Adipocyte (in vitro differentiated cells): ENCODE measurements at places on chromosomes 11 and 22.
A peak's percentile ranks its signal among the peaks of the same experiment; 100 is the strongest.

DNA sequence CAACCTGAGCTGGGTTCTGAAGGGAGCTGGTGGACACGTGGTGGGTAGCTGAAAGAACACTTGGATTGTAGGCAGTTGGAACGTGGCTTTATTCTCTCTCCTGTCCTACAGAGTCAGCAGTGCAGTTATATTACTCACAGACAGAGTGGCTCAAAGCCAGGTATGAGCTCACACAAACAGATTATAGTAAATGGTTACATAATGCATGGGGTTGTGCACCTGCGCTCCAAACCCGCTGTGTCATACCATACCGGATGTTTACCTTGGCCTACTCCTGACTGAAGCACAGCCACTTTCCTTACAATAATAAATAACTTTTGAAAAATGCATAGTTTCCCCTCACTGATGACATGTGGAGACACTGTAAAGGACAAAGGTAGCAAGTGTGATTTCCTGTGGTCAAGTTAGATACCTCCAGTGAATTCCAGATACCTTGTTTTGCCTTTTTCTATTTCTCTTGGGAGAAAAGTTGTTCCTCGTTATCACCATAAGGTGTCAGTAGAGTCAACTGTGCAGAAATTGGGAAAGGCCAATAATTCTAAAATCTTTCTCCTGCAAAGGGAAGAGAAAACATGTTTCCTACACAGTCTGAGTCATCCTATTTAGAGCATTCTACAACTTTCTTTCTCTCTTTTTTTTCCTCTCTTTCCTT lies 13.5 kb downstream of the MS4A6A start:
- DNase-seq, result no peak

DNA sequence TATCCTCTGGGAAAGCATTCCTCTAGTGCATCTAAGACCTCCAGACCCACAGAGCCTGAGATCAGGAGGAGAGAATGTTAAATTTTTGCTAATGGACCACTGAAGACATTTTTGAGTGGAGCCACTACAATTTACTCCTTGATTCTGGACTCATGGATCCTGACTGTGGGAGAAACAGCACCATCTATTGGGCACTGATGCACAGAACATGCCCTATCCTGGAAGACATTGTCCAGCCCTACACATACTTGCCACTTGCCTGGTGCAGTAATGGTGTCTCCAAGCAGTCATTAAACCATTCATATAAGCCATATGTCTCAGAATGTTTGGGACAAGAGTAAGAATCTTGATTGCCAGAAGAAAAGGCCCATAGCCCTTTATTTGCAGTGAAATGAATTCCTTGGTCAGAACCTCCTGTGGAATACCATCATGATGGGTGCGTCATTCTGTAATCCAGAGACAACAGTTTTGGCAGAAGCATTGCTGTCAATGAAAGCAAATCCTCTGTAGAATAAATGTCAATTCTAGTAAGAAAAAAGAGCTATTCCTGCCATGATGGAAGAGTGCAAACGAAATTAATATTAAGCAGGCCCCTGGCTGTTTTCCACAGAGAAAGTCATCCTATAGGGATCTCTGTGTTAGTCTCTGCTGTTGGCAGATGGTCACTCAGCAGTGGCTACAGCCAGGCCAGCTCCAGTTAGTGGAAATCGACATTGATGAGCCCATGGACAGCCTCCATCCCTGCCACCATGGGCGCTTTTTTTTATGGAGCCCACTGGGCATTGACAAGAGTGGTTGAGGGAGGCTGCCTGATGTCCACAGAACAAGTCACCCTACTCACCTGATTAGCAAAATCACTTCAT lies 43.5 kb downstream of the GGTLC2 start:
- peak; percentile 84 for DNase-seq

- no peak for DNase-seq
These were observed 136.7 kb upstream of the TTC12 start for GRCh38 chr11:113177671-113178070.

DNA sequence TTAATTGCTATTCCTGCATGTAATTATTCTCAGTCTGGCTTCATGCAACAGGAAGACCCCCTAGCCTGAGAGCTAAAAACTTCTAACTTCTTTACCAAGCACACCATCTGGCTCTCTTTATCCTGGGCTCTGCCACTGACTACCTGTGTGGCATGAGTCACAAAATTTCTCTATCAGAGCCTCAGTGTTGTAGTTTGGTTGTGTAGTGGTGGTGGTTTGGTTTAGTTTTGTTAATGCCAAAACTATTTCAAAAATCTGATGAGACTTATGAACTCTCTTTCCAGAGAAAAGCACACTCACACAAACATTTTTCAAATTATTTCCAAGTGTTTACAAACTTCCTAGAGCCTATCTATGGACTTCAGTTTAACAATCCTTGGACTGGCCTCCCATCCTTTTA lies 7.5 kb upstream of the IL17RA start:
- peak; percentile 46 for DNase-seq

GRCh38 chr11:34004236-34004635 lies 47.3 kb upstream of the CAPRIN1 start:
- no peak for DNase-seq

DNA sequence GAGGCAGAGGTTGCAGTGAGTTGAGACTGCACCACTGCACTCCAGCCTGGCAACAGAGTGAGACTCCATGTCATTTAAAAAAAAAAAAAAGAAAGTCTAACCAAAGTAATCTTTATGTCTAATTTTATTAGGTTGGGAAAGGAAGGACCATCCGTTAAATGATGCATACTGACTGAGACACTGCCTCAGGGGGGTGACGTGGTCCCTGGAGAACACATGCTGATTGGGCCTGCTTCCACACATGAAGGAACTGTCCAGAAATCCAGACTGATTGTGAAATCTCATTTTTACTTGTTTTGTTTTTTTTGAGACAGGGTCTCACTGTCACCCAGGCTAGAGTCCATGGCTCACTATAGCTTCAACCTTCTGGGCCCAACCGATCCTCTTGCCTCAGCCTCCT lies 5.5 kb downstream of the SF3A1 start:
- DNase-seq, result peak; percentile 34

- peak; percentile 32 for DNase-seq
These were observed 120.6 kb upstream of the LMO1 start for GRCh38 chr11:8384199-8384821.

DNA sequence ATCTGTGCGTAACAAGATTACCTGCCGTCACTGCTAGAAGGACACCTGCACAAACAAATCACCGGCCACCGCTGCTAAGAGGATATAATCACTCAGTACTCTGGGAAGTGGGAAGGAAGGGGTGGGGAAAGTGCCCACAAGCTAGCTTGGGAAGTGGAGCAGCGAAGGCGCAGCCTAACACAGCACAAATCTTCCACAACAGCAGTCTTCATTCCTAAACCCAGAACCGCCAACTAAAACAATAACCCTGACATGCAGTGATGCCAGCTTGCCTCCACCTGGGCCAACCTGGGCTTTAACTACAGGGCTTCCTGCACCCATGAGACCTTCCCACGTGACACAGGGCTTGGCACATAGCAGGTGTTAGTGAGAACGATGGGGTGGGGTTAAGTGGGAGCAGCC lies 5.1 kb downstream of the DGCR2 start:
- no peak for DNase-seq

- DNase-seq, result no peak
These were observed 9.3 kb upstream of the GDPD5 start for GRCh38 chr11:75535071-75535470.

GRCh38 chr11:3103076-3103475 lies 45.9 kb upstream of the CARS1 start:
- DNase-seq, result no peak

DNA sequence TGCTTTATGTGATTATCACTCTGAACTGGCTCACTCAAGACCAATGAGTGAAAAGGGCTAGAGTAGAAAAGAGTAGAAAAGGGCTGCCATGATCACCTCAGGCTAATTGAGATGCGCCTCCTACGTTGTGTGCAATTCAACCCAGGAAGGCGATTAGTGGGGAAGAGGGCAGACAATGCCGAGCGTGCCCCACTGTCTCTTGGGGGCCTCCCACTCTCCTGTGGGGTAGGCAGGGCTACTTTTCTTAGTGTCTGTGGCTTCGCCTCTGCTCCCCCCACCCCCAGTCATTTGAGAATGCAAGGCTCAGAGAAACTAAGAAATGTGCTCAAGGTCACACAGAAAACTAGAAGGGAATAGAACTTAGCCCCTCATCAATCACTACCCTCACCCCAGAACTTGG lies 57.7 kb upstream of the RASD2 start:
- DNase-seq, result no peak

GRCh38 chr11:72684236-72684912 lies 10.2 kb upstream of the PDE2A start:
- DNase-seq, result peak; percentile 77

- no peak for DNase-seq
These were observed 6.1 kb downstream of the ARVCF start for GRCh38 chr22:20010307-20011122.

DNA sequence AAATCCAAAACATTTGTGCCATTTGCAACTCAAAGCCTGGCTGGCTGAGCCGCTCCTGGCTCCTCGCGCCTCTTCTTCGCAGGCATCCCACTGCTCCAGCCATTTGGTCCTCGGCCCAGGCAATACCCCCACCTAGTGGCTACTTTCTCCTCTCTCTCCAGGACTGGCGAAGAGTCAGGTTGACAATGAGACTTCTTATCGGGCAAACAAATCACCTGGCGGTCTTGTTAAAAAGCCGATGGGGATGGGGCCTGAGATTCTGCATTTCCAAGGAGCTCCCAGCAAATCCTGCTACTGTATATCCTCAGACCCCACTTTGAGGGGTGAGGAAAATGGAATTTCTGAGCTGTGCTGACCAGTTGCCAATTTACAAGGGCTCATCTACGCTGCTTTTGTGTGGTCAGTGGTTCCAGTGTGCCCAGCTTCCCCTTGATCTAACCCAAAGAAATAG lies 89.0 kb downstream of the ISX start:
- DNase-seq, result peak; percentile 78

- peak; percentile 29 for DNase-seq
These were observed 9.6 kb upstream of the C1QTNF6 start for GRCh38 chr22:37197451-37198257.

GRCh38 chr22:27004434-27004833 lies 347.0 kb downstream of the MIAT start:
- no peak for DNase-seq

DNA sequence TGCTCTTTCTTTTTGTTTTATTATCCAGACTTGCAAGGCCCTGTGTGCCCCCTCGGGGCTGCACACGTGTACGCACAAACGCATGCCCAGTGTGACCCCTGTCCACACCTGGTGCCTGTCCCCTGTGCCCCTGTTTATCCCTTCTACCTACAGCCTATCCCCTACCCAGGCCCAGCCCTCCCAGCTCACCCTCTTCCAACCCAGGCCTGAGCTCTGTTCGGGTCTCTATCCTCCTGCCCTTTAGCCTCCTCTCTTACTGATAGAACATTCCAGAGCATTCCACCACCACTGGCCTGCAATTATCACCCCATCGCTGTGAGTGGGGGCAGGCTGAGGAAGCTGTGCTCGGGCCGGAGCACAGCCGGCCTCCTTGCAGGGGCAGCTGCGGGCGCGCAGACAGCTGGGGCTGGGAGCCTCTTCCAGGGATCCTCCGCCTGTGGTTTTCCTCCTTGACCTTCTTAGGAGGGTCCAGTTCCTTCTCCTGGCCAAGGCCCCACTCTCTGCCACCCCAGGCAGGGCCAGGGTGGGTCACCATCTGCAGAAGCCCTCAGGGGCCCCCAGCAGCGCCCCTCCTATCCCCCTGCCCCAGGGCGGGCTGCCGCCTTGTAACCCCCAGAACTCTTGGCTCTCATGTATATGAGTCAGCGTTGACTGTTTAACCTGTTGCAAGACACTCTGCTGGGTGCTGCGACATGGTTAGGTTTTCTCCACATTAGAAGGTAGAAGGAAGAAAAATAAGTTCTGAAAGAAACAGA lies 41.8 kb upstream of the KCNQ1OT1 start:
- DNase-seq, result peak; percentile 64

DNA sequence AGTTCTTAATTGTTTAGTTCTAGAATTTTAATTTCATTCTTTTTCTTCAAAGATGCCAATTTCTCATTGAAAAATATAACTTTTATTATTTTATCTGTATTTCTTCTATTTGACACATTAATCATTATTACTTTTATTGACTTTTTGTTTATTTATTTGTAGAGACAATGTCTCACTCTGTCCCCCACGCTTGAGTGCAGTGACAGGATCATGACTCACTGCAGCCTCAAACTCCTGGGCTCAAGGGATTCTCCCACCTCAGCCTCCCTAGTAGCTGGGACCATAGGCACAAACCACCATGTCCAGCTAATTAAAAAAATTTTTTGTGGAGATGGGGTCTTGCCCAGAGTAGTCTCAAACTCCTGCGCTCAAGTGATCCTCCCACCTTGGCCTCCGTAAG lies 30.3 kb upstream of the FBLN1 start:
- DNase-seq, result no peak
